Left kidney (tissue), 8 donors: ENCODE measurements at places on chromosomes 13 and 19. TPM values are rescaled to one million over a fixed set of nuclear protein-coding genes. Genes with fewer than 3 reads are reported as not detected.
A peak's percentile ranks its signal among the peaks of the same experiment; 100 is the strongest.

SSC5D gene
- polyA plus RNA-seq: 1.1 TPM

ZC3H4 gene
- 46.0 TPM for polyA plus RNA-seq

GRCh38 chr19:49363268-49364082 is at the start of gene DKKL1:
Gene DKKL1, plus strand, starts transcription at chr19:49363877. Its CDS starts 122 bp downstream, at chr19:49363999.
- DNase-seq: peak; percentile 98

- DNase-seq: no peak
These were observed 6.8 kb downstream of the KATNAL1 start for GRCh38 chr13:30300596-30300995.

DNA sequence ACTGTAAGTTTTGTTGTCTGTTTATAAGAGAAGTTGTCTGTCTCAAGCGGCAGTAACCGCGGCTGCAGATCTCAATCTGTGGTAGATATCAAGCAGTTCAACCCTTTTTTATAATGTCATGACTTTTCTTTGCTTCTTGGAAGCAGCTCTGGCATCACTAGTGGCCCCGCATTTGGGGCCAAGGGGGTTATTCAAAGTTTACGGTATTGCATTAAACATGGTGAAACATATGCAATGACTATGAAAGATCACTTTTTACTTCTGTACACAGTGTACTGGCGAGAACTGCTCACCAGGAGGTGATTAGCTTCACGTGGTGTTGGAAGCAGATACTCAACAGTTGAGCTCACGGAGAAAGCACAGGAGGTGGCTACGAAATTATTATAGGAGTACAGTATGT is 4.6 kb upstream of the FFAR3 start:
- DNase-seq: no peak

NLRP11 gene
- polyA plus RNA-seq: 0.25 TPM

DNA sequence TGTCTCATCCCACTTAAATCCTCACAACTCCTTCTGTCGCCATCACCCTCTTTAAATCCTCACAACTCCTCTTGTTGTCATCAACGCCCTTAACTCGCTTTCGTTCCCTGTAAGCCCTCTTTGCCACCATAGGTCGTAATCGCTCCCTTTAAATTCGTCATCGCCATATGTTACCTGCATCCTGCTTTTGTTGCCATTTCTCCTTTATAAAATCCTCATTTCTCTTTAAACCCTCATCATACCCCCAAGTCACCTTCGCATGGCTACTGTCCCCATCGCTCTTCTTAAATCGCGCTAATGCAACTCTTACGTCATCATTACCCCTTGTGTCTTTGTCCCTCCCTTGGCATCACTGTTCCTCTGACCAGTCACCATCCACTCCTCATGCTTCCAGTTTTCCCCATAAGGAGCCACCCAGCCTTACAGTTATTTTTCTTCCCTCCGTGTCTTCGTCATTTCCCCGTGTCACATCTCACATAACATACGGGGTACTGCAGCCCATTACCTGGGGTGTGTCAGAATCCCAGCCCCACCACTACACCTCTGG is 539 bp downstream of the PLD3 start:
- DNase-seq: peak; percentile 46

DNA sequence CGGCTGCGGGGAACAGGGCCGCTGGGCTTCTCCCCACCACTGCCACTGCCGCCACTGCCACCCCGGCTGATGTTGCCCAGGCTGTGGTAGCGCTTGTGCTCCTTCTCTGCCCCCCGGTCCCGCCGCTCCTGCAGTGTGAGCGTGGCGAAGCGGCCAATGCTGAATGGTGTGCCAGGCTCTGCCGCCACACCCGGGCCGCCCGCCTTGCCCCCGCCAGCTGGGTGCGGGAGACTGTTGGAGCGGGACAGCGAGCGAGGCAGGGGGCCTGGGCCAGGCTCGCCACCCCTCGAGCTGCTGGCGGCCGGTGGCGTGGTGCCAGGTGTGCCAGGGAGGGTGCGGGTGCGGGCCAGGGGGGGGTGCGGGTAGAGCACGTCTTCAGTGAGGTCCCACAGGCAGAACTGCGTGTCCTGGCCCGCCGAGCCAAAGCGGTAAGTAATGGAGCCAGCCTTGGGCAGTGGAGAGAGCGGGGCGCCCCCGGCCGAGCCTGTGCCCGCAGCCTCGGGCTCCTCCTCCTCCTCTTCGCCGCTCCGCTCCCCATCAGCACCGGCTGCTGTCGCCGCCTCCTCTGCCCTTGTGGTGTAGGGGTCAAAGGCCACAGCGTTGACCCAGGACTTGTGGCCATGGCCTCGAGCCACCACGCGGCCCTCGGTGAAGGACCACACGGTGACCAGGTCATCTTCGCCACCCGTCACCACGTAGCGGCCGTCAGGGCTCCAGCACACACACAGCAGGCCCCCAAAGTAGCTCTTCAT is 3.7 kb upstream of the DMPK start:
- no peak for DNase-seq

GRCh38 chr13:46622630-46623256 is 69.8 kb downstream of the LRCH1 start:
- no peak for DNase-seq

CGB8 gene
- polyA plus RNA-seq: not detected

DNA sequence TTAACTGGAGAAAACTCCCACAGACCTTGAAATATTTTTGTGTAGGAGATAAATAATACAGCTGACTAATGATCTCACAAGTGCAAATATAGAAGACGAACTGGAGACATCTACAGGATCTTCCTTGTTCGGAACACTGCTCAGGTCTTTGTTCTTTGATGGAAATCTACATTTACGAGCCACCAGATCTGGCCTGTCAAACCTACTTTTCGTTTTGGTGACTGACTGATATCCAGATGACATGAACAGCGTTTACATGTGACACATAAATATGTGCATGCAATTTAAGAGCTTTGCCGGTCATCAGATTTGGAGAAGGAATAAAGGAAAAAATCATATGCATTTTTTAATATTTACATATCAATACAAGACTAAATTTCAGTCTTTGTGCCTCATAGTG is 24.5 kb upstream of the TPP2 start:
- DNase-seq: no peak

DNA sequence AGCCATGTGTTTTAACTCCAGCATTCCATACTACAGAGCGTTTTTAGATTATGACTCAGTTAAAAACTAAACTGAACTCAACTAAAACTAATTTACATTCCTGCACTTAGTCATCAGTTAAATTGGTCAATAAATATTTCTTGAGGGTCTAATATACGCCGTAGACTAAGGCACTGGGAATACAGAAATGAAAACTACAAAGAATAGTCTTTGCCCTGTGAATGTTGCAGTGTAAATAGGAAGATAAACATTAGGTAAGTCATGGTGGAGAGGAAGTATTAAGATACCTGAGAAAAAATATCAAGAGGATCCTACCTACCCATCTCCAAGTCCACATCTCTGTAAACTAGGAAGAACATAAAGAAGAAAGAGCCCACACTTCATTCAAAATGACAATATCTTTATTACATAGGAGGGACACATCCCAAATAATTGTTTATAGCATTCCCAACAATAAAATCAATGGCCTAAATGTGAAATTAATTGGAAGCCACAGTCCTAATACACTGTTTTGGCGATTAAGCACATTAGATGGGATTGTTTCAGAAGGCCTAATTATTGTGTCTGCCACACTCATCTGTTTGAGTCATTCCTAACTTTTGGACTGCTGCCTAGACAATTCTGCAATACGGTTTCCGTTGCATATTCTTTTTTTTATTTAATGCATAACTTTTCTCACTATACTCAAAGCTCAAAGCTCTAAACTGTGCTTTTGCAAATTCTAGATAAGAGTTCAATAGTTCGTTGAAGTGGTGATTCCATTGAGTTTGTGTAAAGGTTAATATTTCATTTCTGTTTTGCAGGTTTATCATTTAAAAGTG is 52.9 kb downstream of the MBNL2 start:
- no peak for DNase-seq

DNA sequence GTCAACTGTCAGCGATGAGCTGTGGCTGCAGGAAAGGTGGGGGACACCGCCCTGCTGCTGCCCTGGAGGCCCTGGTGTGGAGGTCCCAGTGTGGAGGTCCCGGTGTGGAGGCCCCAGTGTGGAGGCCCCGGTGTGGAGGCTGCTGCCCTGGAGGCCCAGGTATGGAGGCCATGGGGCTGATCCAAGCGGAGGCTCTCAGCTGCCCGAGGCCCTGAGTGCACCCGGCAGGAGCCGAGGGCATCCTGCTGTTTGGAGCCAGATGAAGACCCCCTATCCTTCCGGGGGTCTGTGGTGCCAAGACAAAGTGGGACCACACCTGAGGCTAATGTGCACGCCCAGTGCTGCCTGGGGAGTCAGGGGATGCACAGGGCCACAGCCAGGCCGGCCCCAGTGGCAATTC is 210.4 kb upstream of the SOX1 start:
- DNase-seq: no peak

DNA sequence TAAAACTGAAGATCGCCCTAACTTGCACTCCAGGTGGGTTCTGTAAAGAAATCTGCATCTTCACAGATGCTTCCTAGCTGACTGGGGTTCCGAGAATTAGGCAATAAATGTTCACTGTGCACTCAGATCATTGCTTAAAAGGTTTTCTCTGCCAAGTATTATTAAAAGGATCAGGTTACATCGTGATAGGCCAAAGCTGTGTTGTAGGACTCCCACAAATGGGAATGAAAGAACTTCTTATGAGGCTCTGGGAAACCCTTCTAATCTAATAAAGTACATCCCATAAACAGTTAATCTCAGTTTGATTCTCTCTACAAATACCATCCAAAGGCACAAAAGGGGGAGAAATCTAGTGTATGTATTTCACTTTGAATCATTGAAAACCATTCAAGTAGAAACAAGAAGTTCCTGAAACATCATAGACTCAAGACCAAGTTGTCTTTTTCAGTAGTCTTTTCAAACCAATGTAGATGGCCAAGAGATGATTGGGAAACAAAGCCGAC is 7.1 kb upstream of the POU4F1 start:
- DNase-seq: no peak

DNA sequence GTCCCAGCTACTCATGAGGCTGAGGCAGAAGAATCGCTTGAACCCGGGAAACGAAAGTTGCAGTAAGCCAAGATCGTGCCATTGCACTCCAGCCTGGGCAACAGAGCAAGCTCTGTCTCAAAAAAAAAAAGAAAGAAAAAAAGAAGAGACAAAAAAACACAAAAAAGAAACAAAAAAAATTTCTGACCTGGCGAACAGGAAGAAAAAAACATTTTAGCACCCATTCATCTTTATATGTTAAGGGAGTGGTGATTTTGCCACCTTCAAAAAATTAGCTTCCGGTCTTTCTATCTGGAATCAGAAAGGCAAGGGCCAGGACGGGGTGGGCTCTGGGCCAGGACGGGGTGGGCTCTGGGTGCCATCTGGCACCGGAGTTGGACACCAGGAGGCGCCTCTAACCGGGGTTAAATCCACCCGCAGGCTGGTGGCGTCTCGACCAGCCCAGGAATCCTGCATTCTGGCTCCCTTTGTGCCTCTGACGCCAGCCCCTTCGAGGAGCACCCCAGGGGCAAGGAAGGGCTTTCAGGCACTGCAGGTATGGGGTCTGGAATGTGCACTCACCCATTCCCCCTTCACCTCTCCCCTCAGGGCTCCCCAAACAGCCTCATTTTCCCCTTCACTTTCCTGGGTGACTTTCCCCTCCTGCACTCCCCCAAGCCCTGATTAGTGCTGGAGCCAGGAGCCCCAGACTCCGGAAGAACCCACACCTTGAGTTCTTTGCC is 10.4 kb upstream of the ZSWIM4 start:
- no peak for DNase-seq

- no peak for DNase-seq
These were observed 222.1 kb upstream of the OBI1 start for GRCh38 chr13:78881054-78881453.

GRCh38 chr19:40995355-40995754 is 4.3 kb downstream of the CYP2B6 start:
- no peak for DNase-seq

- DNase-seq: no peak
These were observed 134.2 kb downstream of the MIPEP start for GRCh38 chr13:23754997-23755396.

DNA sequence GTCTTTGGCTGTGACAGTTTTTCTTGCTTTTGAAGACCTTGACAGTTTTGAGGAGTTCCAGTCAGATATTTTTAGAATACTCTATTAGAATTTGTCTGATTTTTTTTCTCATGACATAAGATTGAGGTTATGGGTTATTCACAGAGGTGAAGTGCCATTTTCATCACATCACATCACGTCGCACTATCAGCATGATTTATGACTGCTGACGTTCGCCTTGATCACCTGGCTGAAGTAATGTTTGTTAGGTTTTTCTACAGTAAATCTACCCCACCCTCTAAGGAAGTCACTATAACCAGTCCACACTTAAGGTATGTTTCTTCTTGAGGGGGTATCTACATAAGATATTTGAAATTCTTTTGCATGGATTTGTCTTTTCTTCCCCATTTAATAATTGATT is 169.7 kb downstream of the NDFIP2 start:
- DNase-seq: no peak

CD37 gene
- polyA plus RNA-seq: 53.3 TPM

CAMSAP3 gene
- 18.9 TPM for polyA plus RNA-seq

TMPRSS9 gene
- 0.60 TPM for polyA plus RNA-seq

- no peak for DNase-seq
These were observed 37.6 kb upstream of the NANOS3 start for GRCh38 chr19:13839130-13839937.

GRCh38 chr13:114272977-114273376 is 8.4 kb upstream of the UPF3A start:
- no peak for DNase-seq

GRCh38 chr13:24053519-24054251 is 106.8 kb upstream of the SPATA13 start:
- peak; percentile 84 for DNase-seq

DNA sequence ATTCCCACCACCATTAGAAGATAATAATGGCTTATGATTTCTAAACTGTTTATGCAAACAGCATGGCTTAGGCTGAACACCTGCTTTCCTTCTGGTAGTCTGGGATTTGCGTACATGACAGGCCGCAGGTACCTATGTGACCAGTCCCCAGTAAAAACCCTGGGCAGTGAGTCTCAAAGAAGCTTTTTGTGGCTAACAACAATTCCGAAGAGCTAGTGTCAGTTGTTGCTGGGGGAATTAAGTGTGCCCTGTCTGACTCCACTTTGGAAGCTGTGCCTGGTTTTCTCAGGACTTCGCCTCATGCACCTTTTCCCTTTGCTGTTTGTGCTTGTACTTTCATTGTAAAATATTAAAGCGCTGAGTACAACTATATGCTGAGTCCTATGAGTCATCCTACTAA is 250.2 kb upstream of the MIR17HG start:
- no peak for DNase-seq

SHD gene
- polyA plus RNA-seq: 2.4 TPM
